ENCODE measurements at places on chromosomes 3 and 15.

- DNase-seq: no peak
Measured at GRCh38 chr3:177284383-177284881, 87.2 kb upstream of the TBL1XR1 start.

GRCh38 chr15:77507911-77508310, 87.2 kb downstream of the HMG20A start:
- no peak for DNase-seq

- DNase-seq: no peak
Measured at GRCh38 chr3:51700403-51700802, 6.5 kb upstream of the GRM2 start.

DNA sequence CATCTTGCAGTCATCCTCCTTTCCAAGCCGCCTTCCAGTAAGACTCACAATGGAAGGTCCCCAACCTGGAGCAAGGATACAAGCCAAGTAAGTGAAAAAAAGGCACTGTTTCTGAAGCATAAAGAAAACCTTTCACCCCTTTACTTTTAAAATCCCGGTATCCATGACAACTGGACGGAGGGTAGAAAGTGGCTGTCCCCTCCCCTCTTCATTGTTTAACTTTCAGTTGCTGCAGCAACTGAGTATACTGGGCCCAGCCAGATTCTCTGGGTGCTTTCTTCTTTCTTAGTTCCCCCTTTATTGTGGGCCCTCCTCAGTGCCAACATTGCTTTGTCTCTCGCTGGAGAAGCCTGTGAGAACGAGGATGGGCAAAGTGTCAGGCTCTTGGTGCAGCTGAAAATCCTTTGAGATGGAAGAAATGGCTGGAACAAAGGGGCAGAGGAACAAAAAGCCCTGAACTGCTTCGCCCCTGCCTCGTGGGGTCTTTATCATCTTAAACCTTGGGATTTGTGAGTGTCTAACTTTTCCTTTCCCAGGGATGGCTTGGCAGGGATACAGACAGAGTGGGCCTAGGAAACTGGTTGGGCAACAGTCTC, 224.0 kb upstream of the RGMA start:
- no peak for DNase-seq

DNA sequence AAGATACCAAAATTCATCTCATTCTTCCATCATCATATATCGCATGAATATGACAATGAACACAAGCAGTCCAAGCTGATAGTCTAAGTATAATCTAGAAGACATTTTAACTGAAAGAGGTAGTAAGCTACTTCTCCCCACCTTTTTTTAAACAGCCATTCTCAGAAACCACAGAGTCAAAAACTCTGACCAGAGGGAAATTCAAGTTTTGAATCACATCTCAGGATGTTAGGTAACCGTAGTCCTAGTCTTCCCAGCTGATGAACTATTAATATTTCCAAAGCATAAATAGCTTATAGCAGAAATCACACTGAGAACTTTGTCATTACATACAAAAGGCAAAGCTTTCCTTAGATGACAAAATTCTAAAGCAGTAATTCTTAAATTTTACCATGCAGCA, 25.8 kb downstream of the NPTN start:
- DNase-seq: no peak

DNA sequence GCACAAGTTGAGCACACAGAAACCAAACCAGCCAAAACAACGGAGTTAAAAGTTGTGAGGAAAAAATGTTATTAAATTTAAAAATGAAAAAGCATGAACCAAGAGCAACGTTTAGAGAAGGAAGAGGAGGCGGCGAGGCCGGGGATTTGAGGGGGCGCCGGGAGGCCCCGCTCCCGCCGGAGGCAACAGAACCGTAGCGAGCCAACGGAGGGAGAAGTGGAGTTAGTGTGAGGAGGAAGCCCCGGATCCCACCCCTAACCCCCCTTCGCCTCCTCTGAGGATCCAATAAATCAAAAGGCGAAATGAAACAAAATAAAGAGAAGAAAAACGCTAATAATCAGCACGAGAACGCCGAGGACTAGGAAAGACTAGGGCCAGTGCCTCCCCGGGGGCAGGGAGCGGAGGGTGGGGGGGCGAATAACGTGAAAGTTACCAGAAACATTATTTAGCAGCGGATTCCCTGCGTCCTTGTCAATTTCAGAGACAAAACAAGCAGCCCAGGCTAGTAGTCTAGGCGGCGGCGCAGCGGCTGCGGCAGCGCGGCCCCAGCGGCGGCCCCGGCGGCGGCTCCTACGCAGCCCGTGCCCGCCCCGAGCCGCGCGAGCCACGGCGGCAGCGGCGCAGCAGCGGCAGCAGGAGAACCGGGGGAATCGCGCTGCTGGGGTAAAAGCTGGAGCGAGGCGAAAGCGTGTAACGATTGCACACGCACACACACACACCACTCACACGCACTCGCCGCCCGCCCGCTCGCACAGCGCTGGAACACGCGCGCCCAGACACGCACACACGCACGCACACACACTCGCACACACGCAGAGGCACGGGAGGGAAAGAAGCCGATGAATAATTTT, 1.7 kb downstream of the MEIS2 start:
- peak; percentile 58 for DNase-seq

DNA sequence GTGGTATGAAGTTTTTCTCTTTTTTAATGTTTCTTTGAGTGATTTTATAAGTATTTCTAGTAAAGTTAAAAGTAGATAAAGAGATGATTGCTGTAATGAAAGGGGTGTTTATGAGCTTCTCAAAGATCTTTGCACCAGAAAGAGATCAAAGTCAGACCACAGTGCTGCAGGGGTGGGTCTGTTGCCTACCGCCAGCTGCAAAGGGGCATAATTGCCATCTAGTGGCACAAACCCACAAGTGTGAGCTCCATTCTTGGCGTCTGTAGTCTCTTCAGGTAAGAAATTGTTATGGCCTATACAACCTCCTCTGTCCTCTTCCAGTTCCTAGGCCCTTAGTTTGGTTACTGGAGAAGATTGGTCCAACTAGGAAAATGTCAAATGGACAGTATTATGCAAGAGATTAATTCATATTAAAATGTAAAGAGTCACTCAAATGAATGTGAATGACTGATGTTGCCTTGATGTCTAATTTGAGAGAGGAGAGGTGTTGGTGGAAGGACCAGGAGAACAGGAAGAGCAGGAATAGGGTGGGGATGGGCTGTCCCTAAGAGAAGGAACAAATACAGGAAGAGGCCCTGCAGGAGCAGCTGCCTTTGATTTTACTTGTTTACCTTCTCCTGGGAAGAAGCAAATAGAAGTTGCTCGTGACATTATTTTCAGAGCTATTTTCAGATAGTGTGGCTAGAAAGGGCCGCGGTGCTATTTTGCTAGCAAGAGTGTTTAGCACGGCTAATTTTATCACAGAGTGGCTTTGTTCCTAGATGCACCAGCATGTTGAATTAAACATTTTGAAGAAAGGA, 53.0 kb upstream of the GSK3B start:
- peak; percentile 23 for DNase-seq

DNA sequence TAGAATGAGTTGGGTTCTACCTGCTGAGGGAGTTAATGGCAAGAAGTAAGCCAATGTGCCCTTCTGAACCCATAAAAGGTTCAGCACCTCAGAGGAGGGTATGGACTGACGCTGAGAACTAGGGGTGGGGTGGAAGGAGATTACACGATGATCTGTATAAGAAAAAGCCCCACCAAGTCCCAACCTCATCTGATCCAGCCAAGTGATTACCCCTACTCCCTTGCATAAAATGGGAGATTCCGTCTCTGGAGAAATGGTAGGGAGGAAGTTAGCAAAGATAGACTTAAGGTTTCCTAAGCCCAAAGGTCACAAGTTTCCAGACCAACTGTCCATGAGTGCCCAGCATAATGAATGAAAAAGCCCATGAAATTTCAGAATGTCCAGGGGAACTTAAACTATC, 7.1 kb upstream of the DVL3 start:
- no peak for DNase-seq

All from germinal center (tissue), 1 donor.